ENCODE measurements at places on chromosomes 5 and 9.

- DNase-seq, result no peak
Measured at GRCh38 chr5:134046801-134047686, 42.3 kb upstream of the VDAC1 start.

GRCh38 chr9:6757132-6757455, 679 bp upstream of the KDM4C start:
- DNase-seq, result peak; percentile 63

DNA sequence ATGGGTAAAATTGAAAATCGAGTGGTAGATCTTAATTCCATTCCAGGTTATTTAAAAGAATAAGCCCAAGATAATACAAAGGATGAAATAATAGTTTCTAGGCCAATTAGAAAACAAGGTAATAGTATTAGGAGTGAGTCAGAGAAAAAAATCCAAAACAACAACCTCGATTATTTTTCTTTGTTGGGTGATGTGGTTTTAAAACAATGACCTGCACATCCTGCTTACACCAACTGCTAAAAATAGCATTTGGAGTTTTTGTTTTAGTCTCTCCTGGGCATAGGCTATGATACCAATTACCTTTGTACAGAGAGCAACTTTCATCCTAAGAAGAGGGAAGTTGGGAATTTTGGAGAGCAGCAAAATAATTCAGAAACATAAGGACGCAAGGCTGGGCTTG, 101.7 kb upstream of the MYO10 start:
- DNase-seq, result no peak

- no peak for DNase-seq
Measured at GRCh38 chr5:109849478-109850088, 159.9 kb downstream of the MAN2A1 start.

GRCh38 chr5:24407466-24407865, 237.3 kb downstream of the CDH10 start:
- DNase-seq, result no peak

DNA sequence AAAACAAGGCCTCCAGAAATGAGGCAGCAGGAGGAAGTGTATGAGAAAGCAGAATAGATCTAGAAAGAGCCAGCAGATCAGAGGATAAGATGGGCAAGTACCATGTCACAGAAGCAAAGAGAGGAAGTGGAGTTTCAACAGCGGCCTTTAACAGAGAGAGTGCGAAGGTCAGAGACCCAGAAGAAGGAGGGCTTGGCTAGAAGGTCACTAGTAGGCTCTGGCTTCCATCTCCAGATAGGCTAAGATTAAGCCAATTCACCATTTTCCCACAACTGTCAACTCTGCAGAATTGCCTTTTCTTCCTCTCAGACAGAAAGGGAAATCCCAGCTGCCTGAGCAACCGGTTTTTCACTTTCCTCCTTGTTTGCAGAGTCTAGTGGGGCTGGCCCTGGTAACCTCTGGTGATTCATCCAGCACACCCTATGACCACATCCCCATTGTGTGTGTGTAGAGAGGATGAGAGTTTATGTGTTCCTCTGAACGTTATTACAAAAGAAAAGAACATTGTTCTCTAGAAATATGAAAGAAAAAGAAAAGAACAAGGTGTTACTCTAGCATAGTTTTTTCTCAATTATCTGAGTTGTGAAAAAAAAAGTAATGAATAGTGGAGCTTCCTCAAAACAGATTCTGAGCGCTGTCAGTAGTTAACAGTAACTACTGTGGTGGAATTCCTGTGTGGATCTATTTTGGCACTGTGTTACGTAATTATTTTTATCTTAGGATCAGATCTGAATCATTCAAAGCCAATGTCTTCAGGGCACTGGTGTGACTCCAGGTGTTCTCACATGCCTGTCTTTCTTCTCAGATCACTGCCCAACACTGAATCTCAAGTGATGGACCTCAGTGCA, 220.4 kb downstream of the ARRDC3 start:
- peak; percentile 94 for DNase-seq

DNA sequence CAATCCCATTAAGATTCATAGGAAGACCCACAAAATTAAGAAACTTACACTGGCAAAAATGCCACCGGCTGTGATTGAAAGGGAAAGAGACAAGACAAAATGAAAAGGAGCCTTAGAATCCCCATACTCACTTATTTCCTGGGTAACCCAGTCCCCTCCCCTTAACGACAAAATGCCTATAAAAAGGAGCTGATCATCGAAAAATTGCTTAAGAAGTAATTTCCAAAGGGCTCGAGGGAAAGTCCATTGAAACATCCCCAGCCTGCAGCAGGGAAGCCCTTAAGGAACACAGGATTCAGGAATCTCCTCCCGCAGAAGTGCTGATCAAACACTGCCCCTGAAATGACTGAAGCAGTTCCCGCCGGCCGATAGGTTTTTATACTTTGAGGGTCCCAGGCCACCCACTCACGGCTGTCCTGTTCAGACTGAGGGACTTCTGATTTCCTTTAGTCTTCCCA, 677 bp upstream of the ZNF79 start:
- no peak for DNase-seq

DNA sequence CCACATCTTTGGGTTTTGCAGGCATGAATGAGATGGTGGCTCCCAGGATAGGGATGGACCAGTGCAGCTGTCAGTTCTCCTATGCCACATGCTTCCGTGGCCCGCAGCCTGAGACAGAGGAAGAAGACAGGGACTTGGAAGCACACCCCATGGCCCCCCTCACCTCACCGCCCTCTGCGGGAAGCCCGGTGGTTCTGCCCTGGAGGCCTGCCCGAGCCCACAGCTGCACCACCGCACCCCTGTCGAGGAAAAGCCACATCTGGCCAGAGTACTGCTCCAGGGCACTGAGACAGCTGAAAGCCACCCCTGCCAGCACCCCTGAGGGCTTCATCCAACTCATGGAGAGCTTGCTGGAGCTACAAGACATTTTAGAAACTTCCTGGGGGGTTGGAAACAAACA, 7.6 kb upstream of the TRMT10B start:
- no peak for DNase-seq

GRCh38 chr5:55146080-55146479, 13.9 kb upstream of the GPX8 start:
- no peak for DNase-seq

GRCh38 chr9:10172476-10172875, 440.3 kb downstream of the PTPRD start:
- no peak for DNase-seq

DNA sequence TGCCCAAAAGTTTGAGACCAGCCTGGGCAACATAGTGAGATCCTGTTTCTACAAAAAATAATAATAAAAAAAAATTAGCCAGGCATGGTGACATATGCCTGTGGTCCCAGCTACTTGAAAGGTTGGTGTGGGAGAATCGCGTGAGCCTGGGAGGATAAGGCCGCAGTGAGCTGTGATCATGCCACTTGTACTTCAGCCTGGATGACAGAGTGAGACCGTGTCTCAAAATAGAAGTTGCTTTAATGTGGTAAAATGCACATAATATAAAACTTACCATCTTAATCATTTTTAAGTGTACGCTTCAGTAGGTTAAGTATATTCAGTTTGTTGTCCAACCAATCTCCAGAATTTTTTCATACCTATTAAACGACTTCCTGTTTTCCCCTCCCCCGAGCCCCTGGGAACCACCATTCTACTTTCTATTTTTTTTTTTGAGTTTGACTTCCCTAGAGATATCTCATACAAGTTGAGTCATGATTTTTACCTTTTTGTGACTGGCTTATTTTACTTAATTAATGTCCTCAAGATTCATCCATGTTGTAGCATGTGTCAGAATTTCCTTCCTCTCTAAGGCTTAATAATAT, 120.1 kb upstream of the POC5 start:
- DNase-seq, result no peak

Measured in RWPE2 (cell line).